ENCODE measurements at places on chromosomes 1 and 21.

- no peak for DNase-seq
Observed at GRCh38 chr1:214362188-214362882, 81.4 kb downstream of the SMYD2 start.

- peak; percentile 93 for DNase-seq
Observed at GRCh38 chr1:54886724-54887664, at the start of gene DHCR24. Gene DHCR24 (minus strand): TSS chr1:54887195. CDS start chr1:54887119, 76 bp downstream.

- DNase-seq: no peak
Observed at GRCh38 chr1:28176492-28177470, at the start of gene PTAFR. Gene PTAFR (minus strand): TSS chr1:28176690. CDS start chr1:28151021, 25,669 bp downstream.

DNA sequence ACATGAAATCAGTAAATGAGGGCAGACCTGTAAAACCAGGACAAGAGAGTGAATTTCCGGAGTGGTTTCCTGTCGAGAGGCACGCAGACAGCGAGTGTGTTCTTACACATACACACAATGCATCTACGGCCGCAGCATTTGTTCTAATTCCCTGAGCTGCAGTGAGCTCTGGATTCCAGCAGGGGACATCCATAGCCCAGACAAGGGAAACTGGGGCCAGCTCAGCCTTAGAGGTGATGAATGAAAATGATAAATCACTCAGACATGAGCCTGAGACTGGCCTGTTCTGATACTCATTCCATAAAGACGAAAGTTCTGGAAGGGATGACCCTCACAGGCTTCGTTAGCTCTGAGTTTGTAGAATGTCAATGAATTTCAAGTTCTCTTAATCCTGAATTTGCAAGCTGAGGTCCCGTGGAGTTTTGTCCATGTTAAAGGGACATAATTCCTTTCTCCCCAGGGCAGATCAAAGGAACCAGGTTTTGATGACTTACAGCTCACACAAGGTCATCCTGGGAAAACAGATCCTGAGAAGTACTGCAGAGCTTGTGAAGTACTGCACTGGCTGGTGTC is 207.9 kb upstream of the C1orf87 start:
- peak; percentile 89 for DNase-seq

- DNase-seq: peak; percentile 62
Observed at GRCh38 chr1:22652881-22653316, at the start of gene C1QB. Gene C1QB (plus strand): TSS chr1:22653236. CDS start chr1:22659463, 6,227 bp downstream.

- no peak for DNase-seq
Observed at GRCh38 chr1:11567244-11568065, 86.8 kb downstream of the FBXO2 start.

GRCh38 chr1:167412072-167412471 is 106.3 kb downstream of the CD247 start:
- DNase-seq: no peak

GRCh38 chr1:18631496-18632217 is 1.0 kb downstream of the PAX7 start:
- no peak for DNase-seq

DNA sequence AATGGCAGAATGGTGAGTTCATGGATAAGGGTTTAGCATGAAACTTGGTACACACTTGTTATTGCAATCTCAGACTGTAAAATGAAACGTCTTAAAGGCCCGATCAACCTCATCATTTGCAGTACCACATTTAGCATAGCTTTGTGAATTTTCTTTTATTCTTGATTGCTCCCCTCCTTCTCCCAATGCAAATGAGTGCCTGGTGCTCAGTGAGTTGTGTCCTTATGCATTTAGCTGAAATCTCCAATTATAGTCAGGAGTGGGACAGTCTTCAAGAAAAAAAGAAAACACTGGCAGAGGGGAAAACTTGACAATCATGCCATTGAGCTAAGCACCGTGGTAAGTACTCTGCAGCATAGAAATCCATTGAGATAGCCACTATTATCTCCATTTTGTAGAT is 161.0 kb upstream of the HMCN1 start:
- no peak for DNase-seq

DNA sequence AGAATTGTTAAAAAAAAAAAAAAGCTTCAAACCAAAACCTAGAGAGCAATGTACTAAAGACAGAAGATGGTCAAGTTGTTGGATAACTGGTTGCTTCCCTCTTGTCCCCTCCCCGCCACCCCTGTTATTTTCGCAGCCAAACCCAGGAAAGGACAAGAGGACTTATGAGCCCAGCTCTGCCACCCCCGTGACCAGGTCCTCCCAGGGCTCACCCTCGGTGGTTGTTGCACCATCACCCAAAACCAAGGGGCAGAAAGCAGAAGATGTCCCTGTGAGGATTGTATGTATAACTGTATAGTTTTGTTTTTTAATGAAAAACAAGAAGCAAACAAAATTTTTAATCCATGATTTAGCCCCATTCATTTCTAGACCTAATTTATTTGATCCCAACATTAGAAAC is 69.4 kb downstream of the VPS26C start:
- DNase-seq: no peak

DNA sequence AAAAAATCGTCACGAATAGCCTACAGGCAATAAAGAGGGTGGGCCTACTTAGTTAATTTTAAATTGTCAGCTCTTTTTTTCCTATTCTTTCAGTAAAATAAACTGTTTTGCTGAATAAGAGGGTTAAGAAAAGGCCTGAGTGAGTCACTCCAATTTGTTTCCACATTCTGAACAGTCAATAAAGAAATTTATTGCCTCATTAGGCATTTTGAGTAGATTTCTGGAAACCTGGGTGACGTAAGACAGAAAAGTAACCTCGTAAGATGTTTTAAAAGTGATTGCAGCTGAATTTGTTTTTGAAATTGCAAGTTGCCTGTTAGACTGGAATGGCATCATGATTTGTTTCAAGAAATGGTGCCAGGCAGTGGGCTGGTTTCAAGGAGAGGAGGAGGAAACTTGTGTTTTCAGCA is 439.3 kb downstream of the USP25 start:
- no peak for DNase-seq

DNA sequence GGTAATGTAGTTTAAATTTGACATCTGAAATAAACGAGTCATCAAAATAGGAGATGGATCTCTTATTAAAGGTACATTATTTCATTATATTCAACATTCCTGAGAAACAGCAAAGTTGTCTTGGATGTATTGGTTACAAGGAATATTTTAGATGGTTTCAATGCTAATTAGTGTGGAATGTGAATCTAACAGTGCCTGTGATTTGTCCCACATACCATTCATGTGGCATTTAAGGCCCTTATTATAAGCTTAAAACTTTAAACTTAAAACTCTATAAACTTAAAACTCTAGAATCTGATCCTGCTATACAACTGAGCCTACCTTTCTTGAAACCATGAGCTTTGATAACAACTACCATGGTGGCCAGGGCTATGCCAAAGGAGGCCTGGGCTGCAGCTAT is at the start of gene KRTAP22-1:
TSS of gene KRTAP22-1 (plus strand) at position 301 of the 400 bp plus-strand sequence.
- no peak for DNase-seq

DNA sequence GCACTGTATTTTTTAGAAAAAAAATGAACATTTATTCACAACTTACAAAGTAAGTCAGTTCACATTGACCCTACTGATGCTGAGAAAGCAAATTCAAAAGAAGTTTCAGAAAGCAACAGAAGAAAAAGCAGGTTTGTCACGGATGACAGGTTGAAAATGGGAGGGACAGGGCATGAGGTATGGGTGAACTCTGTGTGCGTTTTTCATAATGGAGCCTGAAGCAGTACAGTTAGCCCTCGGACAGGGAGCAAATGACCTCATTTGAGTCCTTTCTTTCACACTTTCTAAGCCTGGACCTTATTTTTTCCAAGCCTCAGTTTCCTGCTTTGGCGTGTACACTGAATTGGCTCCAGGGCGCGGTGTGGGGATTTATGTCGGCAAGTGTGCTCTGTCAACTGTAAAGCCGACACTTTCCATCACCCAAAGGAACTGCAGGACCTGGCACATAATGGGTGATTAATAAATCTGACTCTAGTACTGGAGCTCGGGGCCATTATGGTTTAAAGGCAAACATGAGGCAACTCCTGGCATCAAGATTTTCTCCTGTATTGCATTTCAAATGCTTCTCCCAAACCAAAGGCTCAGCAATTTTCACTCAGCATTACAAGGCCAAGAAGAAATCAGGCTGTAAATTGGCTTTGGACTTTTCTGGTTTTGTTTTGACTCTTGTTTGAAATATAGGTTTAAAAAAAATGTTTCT is 345.5 kb upstream of the DUSP10 start:
- no peak for DNase-seq

DNA sequence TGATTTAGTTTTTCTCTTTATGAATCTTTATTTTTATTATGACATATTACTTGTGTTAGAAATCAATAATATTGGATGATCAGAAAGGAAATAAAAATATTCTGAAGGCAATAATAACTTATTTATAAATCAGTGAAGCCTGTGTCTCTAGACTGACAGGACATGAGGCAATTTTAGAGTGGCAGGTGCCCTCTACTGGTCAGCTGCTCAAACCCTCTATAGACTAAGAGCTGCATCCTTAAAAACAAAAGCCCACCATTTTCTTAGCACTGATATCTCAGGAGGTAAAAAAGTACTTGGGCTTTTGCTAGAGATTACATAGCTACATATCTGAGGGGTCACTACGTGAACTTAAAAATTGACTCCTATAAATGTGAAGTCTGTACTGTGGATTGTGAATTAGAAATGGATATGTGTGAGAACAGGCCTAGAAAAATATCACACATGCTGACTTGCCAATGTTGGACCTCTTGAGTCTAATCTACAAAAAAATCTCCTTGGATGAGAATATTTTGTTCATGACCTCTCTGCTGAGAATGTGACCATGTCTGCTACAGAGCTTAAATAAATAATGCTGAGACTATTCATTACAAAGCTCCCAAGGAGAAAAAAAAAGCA is 597.9 kb upstream of the ADAMTS5 start:
- peak; percentile 17 for DNase-seq

DNA sequence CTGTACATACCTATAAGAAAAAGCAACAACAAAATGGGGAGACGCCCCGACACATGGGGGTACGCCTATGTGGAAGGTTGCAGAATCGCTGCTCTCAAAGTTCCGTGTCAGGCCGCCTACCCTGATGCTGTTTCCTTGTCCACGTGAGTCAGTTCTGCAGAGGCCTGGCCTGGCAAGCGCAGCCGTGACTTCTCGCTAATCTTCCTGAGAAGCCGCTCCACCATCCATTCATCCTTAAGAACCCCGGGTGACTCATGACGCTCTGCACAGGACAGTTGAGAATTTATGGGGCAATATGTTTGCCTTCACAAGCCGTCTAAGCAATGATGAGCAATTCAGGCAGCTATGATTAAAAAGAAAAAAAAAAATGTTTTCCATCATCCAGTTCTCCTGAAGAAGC is 122.3 kb upstream of the TMPRSS2 start:
- no peak for DNase-seq

DNA sequence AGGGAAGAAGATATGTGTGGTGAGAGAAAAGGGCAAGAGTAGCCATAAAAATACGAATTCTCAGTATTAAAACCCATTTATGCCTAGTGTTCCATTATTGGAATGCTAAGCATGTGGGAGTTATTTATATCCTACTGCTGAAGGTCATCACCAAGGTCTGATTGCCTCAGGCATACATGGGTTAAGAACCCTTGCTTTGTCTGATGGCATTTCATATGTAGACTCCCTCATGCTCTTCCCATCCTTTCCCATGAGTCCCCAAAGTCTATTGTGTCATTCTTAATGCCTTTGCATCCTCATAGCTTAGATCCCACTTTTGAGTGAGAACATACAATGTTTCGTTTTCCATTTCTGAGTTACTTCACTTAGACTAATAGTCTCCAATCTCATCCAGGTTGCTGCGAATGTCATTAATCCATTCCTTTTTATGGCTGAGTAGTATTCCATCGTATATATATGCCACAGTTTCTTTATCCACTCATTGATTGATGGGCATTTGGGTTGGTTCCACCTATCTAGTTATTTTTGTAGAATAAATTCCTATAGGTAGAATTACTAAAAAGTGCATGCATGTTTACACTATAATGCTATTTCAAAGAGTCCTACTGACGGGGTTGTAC is 172.5 kb downstream of the DYRK1A start:
- DNase-seq: no peak

- DNase-seq: no peak
Observed at GRCh38 chr1:24253571-24253970, 65.6 kb upstream of the GRHL3 start.

GRCh38 chr1:36836196-36836883 is 198.0 kb downstream of the GRIK3 start:
- no peak for DNase-seq

DNA sequence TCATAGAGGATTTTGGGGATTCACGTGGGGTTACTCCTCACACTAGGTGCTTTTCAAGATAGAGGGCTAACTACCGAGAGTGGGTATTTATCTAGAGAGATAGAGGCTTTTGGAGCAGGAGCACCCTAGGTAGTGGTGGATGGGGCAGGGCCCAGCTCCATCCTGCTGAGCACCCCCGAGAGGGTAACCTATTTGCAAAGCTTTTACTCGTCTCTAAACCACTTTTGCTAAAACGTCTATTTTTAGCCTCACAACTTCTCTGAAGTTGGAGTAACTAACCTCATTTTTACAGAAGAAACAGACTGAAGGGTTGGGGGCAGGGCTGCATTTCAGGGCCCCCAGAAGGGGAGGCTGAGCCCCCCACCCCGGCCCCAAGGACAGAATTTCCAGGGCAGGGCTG is 12.3 kb upstream of the PIK3CD start:
- no peak for DNase-seq

- no peak for DNase-seq
Observed at GRCh38 chr21:37503848-37504467, 137.4 kb downstream of the DYRK1A start.

- DNase-seq: no peak
Observed at GRCh38 chr21:43834146-43834905, 30.7 kb upstream of the AGPAT3 start.

DNA sequence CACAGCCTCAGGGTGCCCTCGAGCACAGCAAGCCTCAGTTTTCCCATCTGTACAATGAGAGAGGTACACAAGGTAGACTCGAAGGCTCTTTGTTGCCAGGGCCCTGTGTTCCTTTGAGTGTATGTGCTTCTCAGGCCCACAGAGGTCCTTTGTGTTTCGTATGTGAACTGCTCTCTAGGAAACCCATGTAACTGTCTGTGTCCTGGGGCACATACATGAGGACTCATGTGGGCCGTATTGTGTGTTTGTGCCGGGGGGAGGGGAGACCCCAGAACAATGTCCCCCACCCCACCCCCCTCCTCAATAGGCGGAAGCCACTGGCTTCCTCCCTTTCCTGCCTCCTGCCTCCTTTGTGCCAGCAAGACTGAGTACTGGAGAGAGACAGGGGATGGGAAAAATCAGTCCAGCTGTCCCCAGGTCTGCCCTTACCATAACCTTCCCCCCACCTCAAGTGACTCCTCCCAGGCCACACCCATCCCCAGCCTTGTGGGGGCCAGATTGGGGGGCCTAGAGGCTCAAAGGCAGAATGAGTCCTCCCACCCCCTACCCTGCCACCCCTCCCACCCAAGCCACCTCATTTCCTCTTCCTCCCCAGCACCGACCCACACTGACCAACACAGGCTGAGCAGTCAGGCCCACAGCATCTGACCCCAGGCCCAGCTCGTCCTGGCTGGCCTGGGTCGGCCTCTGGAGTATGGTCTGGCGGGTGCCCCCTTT is at the start of gene TIE1:
TSS of gene TIE1 (plus strand) at position 605 of the 717 bp plus-strand sequence. CDS start at position 695, 90 bp downstream.
- DNase-seq: peak; percentile 26

- DNase-seq: no peak
Observed at GRCh38 chr1:207849016-207849415, 61.9 kb downstream of the CD34 start.

Data from adrenal gland (tissue), 19 donors.